Adipocyte (in vitro differentiated cells): ENCODE measurements at places on chromosomes 5 and 9.

DNA sequence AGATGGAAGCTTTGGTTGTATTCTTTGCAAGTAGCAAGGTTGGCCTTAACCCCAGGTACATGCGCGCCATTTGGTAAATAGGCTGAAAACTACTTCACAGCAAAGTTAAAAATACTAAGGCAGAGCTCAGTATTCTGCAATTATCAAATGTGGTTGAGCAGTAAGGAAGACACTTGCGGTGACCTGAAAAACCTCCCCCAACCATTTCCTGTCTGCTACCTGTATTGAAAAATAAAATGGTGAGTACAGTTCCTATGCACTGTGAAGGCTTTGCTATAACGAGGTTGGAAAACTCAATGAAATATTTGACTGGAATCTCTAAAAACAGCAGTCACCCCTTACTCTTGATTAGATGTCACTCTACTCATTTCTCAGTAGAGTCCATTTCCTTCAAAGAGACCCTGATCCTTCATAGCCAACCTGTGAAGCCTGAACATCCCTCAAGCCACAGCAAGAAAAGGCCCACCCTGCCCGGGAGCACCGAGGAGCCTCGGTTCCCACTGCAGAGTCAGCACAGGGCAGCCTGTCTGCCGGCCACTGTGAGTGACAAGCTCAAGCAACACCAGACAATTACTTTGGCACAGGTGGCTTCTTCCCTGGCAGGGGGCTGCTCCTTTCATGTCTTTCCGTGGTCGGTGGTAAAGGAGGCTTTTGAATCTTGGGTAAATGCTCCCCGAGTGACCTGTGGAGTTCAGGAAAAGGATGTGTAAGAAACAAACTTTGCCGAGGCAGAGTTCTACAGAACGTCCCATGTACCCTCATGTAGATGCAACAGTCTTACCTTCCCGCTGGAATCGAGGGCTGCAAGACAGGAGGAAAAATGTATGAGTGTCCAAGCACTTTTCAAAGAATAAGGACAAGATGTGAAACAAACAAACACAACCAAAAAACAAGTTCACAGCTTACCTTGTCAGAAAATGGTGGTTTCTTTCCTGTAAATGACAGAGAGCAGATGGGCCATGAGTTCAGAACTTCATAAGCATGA is 29.6 kb downstream of the C5orf58 start:
- no peak for DNase-seq

DNA sequence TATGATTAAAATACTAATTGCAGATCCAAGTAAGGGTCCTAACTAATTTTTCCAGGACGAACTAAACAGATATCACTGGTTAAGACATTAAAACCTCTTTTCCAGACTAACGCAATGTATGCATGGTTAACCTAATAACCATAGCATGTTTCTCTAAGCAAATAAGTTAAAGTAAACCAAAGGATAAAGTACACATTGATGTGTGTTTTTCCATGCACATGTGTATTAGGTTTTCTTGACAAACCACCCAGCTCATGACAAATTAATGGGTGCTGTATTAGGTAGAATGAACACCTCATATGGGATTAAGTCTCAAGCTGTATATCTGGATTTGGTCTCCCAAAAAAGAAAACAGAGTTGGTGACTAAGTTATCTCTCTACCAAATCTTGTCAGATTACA is 45.6 kb downstream of the ANKH start:
- no peak for DNase-seq

DNA sequence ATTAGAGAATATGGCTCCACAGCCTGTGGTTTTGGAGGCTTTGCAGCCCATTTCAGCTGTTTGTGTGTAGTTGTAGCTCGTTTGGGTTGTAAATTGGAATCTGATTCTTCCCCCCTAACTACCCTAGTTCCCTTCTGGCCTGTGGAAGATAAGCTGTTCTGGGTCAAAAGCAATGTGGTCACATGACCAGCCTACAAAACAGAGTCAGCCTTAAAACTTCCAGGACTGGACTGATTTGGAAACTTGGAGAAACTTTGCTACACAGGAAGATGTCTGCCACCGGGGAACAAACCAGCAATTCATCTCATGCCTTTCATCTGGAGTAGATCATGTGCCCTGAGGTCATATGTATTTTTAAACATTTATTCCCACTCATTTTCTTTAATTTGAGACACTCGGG is 83.8 kb downstream of the DAPK1 start:
- DNase-seq, result peak; percentile 56

- peak; percentile 34 for DNase-seq
Measured at GRCh38 chr9:128409978-128410377, 10.7 kb upstream of the CERCAM start.

DNA sequence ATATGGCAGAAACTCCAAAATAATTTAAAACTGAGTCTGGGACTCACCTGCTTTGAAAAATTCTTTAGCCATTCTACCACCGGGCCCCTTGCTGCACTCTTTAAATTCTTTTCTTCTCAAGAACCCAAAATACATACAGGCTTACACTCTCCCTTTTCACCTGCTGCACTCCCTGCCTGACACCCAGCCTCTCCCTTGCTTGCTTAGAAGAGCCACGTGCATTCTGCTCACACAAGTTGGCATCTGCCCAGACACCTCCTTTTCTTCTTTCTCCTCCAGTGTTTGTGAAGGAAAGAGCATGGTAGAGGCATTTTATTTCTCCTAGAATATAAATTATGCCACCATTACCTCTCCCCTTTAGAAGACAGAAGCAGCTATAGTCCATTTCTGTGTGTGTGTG is 39.0 kb upstream of the AOPEP start:
- no peak for DNase-seq

DNA sequence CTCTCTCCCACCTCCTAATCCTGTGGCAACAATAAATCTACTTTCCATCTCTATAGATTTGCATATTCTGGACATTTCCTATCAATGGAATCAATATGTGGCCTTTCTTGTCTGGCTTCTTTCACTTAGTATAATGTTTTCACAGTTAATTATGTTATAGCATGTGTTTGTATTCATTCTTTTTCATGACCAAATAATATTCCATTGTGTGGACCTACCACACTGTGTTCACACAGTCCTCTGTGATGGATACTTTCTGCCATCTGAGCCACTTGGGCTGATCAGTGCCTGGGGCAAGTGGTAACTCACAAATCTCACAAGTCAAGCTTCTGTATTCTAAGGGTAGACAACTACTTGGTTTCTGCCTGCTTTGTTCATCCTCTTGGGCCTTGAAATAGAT is 48.7 kb upstream of the POMT1 start:
- no peak for DNase-seq

- DNase-seq, result no peak
Measured at GRCh38 chr9:11356067-11356466, 743.3 kb upstream of the PTPRD start.

GRCh38 chr9:83081846-83082245 is 18.9 kb upstream of the RASEF start:
- no peak for DNase-seq

- no peak for DNase-seq
Measured at GRCh38 chr5:58383448-58383847, 76.4 kb downstream of the PLK2 start.

DNA sequence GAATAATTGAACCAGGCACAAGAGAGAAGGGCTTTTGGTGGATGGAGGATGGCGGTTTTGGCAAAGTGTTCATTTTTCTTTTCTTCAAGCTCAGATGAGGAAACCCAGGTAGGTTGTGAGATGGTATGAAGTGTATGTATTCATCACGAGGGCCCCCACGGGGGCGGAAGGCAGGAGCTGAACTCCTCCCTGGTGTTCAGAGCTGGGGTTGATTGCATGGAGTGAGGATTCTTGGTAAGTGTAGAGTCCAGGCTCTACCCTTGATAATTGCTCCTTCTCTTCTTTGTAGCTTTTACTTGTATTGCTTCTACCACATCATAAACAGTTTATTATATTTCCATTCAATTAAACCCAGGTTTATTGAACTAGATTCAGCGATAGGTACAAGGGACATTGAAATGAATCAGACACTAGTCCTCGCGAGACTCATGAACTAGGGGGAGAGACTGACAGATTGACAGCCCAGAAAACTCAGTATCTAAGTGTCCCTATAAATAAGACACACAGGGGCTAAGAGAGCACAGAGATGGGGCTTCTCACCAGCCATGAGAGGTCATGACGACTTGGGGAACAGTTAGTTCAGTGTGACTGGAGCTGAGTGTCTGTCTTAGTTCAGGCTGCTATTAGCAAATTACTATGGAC is 116.7 kb upstream of the KLF4 start:
- no peak for DNase-seq

DNA sequence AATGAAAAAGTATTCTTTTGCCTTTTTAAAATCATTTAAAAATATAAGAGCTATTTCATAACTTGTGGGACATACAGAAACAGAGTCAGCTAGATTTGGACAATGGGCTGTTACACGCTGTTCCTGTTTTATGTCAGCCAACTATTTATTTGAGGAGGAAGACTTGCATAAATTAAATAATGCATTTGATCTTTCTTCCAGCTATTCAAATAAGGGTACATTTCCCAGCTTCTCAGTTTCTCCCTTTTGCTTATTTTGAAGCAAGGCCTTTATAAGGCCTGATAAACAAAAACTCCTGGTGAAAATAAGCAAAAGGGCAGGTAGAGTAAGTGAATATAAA is 6.5 kb downstream of the STOM start:
- DNase-seq, result no peak

DNA sequence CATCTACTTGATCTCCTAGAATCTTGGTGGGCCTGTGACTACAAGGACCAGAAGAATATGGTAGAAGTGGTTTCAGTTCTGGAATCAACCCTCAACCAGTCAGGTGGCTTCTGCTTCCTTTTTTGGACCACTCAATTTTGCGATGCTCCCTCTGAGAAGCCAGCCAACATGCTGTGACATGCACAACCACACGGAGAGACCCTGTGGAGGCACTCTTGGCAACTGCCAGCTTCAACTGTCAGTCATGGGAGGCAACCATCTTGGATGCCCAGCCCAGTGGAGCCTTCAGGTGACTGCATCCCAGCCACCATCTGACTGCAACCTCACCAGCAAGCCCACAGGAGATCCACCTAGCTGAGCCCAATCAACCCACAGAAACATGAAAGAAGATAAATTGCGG is 137.3 kb downstream of the FAM114A2 start:
- DNase-seq, result no peak

DNA sequence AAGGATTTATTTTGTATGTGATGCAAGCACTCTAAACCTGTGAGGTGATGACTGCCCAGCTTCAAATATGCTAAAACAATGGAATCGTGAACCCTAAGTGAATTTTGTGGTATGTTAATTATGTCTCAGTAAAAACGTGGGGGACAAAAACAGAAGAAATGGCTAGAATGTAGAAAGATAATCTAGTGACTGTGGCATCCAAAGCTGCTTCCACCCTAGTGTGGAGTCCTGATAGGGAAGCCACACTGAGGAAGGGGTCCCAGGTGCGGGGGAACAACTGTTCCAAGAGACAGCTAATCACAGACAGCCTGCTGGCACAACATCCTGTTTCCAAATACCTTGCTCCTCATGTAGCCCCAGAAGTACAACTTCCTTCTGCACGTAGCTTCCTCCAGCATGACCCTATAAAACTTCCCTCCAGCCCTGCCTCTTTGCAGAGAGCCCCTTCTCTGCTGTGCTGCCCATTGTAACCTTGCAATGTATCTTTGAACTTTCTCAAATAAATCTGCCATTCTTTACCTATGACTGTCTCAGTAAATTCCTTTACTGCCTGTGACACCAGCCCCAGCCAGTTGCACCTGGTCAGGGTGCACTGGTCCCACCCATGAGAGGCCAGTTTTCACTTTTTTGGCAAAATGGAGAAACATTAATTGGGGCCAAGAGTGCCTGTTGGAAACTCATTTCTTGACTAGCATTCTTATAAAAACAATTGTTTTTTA is 4.9 kb downstream of the GMCL2 start:
- no peak for DNase-seq

DNA sequence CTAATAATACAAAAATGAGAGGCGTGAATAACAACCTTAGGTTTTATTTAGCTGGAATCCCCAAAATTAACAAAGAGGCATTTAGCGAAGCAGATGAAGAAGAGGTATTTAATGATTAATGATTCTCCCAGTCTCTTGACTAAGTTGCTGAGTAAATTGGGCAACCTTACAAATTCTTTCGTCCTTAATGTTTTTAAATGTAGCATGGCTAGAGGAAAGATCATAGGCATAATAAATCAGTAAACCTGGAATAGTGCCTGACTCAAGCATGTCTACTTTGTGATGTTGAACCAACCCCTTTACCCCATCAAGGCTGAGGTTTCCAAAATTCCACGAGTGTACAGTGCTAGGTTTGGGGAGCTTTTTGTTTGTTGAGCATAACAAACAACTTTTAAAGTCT is 7.9 kb downstream of the BHMT start:
- no peak for DNase-seq

DNA sequence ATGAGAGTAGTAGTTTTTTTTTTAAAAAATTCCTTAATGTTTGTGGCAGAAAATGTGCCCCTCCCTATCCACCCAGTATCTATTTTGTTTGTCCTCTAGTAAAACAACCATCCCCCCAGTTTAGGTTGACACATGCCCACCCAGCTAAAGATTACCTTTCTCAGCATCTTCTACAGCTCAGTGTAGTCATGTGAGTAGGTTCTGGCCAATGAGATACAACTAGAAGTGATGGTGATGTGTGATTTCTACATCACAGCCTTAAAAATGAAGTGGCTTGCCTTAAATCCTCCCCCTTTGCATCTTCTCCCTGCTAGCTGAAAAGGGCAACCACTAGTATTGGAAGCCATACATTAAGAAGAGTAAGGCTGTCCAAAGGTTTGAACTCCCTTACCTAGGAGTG is 14.9 kb downstream of the CHD1 start:
- no peak for DNase-seq

- peak; percentile 42 for DNase-seq
Measured at GRCh38 chr5:125026867-125027731, 280.7 kb upstream of the ZNF608 start.

GRCh38 chr9:101354143-101354764 is 30.6 kb downstream of the BAAT start:
- DNase-seq, result no peak

DNA sequence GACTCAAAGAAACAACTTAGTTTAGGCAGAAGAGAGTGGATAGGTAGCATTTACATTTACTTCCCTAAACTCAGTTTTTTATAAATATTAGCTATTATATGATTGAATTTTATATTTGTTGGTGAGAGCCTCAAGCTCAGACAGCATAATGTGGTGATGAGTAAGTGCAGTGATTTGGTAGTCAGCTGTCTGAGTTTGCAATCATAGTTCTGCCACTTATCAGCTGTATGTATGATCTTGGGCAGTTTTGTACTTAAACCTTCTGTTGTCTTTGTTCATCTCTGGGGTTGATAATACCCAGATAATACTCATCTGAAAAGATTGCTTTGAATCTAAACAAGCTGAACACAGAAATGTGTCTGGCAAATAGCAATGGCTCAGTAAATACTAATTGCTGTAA is 108.8 kb downstream of the ANXA1 start:
- no peak for DNase-seq

DNA sequence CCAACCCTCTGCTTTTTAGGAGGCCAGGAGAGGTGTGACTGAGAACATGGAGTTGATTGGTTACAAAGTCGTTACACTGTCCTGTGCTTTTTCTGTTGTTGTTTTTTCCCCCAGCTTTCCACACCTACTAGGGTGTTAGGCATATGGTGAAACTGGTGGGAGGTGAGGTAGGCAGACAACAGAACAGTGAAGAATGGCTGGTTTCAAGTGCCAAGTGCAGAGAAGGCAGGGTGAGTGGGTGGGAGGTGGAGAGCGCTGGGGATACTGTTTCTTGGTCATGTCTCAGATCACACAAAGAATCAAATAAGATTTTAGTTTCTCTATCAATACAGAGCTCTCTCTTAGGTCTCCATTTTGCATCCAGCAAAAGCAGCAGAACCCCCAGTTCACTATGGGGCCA is 2.2 kb upstream of the SPTAN1 start:
- no peak for DNase-seq
